Breast epithelium (tissue), 4 donors: ENCODE measurements at places on chromosomes 6 and 20.

DNA sequence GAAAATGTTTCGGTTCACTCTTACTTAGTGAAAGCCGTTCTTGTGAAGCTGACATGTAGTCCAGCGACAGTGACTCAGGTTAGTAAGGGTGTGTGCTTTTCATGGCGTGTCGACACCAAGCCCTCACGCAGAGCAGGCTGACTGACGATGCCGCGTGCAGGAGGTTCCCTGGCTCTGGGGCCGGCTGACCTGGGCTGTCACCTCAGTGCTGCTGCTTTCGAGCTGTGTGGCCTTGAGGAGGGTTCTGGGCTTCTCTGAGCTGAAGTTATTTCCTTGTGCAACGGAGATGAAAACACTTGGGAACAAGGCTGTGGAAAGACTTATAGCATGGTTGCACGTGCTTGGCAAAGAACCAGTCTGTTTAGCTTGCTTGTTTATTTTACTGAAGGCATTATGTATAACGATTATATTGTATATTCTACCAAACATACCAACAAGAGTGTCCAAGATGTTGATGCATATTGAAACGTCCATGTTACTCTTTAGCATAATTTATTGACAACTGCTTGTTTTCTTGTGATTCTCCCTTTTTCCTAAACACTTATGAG lies 59.2 kb downstream of the PHACTR3 start:
- DNase-seq = no peak

GRCh38 chr6:166389119-166389518 lies 6.4 kb upstream of the MPC1 start:
- no peak for DNase-seq

GRCh38 chr6:38183856-38184584 lies 364.5 kb downstream of the ZFAND3 start:
- no peak for DNase-seq

DNA sequence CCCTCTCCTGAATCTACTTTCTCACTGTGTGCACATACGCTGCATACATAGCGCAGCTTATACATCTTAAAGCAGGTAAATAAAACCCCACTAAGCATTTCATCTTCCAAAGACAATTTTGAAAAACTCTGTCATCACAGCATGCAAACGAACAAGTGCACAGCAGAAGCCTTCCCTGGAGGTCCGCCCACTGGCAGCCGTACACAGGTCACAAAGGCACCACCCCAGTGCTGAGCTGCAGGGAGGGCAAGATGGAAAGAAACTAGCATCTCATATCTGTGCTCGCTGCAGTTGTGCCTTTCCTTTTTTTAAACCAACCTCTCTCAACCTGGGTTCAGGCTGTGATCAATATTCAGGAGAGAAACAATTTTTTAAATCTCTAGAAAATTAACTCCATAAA lies 73.3 kb downstream of the HUS1B start:
- no peak for DNase-seq

DNA sequence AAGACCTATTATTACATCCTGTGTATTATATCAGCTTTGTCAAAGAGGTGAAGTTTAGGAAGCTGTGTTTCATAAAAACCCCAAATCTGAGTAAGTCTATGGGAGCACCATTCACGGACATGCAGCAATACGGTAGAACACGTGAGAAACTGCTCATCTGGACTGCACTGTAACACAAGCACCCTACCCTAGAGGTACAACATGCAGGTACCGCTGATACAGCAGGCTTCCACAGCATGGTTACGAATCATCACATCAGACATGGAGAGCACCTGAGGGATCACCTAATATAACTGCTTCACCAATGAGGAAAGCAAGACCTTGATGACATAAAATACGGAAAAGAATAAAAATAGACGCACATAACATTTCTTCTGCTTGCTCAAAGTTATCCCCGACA lies 96.7 kb downstream of the GMDS start:
- DNase-seq = no peak

DNA sequence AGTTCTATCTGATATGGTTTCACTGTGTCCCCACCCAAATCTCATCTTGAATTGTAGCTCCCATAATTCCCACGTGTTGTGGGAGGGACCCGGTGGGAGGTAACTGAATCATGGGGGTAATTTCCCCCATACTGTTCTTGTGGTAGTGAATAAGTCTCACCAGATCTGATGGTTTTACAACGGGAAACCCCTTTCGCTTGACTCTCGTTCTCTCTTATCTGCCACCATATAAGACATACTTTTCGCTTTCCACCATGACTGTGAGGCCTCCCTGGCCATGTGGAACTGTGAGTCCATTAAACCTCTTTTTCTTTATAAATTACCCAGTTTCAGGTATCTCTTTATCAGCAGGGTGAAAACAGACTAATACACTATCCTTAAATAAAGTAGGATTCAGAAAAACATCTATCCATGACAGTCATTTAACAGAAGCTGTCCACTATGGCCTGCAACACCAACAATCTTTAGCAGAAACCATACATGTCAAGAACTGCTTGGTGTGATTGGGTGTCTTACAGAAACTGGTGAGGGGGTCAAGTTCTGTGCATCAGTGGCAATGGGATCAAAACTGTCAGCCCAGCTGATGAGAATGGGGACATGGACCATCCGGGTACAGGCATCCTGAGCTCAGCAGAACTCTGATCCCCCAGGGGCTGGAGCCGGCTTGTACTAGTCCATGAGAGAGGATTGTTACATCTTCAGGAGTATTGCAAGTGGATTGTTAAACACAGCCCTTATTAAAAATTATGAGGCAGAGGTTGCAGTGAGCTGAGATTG lies 59.2 kb downstream of the SCML4 start:
- no peak for DNase-seq

GRCh38 chr6:134457941-134458340 lies 140.0 kb upstream of the SGK1 start:
- no peak for DNase-seq

DNA sequence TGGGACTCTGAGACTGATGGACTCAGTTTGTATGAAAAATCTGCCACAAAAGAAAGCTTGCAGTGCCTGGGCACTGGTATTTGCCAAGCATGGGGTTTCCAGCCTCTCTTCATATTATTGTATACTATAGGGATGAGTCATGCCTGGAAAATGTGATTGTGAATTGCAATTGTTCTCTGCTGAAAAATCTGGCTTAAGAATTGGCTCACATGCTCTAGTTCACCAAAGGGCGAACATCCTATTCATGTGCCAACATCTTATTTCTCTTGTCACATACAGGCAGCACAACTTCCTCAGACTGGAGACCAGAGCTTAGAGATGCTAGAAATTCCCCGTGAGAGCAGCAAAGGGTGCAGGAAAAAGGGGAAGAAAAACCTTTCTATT lies 103.6 kb upstream of the KCNK16 start:
- DNase-seq = peak; percentile 33

DNA sequence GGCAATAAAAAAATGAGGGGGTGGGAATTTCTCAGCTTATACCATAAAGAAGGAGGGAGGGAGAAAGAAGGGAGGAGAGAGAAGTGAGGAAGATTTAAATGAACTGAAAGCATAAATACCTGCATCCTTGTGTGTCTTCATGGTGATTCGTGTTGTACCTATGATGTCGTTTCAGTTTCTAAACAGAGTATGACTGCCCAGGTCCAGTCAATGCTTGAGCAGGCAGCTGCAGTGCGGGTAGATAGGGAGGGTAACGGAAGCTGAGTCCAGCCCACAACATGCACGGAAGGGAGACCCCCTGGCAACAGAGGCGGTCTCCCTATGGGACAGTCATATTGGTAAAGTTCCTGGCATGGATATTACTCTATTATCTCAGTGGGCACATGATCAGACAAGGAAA lies 184.5 kb downstream of the KIF16B start:
- DNase-seq = no peak

GRCh38 chr6:131549811-131550210 lies 23.2 kb upstream of the ARG1 start:
- DNase-seq = no peak

DNA sequence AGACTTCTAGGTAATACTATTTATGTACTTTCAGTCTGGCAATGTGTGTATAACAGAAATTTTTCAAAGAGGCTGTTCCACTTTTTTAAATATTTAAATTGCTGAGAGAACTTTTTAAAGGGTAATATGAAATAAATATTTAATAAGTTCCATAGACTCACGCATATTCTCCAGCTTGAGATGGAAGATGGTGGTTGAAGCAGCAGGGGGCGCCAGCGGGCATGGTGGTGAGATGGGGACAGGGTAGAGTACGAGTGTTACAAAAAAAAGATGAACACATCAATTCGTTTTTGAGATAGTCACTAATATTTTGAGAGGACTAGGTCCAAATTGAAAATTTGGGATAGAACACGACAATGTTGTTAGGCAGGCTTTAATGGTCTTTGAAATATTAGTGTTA lies 68.4 kb downstream of the RSPO3 start:
- DNase-seq = no peak

- DNase-seq = no peak
These were observed 2.5 kb downstream of the PRRT1 start for GRCh38 chr6:32149092-32149755.

- no peak for DNase-seq
These were observed 39.8 kb upstream of the MYL9 start for GRCh38 chr20:36501367-36502006.

- no peak for DNase-seq
These were observed 326.7 kb upstream of the JARID2 start for GRCh38 chr6:14919038-14919670.

DNA sequence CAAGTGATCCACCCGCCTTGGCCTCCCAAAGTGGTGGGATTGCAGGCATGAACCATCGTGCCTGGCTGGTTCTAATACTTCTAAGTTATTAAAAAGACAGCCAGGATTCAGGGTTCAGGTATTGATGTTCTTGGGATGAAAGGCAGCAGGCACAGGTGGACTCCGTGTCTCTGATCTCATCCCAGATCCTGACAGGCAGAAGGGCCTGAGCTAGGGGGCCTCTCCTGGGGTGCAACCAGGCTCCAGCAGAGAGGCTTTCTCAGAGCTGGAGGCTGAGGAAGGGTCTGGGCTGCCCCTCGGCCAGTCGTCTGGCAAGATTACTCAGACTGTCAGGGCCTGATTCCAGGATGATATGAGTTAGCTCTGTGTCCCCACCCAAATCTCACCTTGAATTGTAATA lies 106.3 kb downstream of the SCML4 start:
- no peak for DNase-seq

- no peak for DNase-seq
These were observed 118.7 kb downstream of the JARID2 start for GRCh38 chr6:15364401-15365037.

DNA sequence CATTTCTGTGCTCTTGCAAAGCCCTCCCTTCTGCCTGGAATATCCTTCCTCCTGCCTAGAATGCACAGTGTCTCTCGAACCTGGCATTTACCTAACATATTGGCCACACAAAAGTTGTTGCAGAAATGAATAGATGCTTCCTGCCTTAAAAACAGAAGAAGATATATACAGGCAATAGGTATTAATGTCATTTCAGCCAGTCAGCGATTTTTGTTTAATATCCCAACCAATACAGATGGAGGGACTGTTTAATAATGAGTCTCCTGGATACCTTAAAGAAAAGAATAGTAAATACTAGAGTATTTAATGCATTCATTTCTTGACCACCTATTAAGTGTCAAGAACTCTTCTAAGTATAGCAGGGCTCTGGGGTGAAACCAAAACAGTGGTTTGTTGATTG lies 70.3 kb downstream of the MBOAT1 start:
- no peak for DNase-seq

DNA sequence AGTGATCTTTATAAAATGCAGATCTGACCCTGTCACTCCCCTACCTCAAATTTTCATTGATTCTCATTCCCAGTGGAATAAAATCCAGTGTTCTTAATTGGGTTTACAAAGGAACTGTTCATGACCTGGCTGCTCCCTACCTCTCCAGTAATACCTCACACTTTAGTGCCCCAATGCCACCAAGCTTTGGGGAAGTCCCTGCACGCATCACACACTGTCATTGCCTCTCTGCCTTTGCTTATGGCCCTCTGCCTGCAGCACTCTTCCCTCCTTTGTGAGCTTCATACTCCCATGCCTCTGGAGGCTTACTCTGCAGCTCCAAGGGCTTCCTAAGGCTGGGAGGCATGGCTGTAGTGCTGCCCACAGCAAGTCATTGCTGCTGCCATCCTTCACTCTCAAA lies 57.4 kb downstream of the TMC2 start:
- no peak for DNase-seq

GRCh38 chr6:93474733-93475179 lies 55.4 kb upstream of the EPHA7 start:
- no peak for DNase-seq

DNA sequence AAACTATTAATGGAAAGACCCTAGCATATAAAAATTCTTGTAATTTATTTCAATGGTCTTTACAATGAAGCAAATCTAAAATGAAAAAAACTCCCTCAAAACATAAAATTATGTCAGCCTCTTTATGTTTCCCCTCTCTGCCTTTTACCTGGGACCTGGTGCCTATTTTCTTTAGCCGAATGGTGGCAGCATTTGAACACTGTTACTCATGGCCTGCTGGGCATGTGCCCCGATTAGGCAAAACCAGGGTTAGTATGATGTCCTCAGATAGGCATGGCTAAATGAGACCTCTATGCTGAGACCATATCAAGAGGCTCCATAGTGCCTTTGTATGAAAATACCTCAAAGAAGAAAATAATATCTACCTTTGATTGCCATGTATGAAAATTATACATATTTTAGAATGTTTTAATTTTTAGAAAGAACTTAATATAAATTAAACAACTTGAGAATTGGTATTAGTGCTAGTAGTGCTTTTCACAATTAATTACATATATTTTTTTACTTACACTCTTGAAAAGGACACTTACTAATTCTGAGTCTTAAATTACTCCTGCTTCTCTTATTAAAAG lies 22.5 kb upstream of the C6orf58 start:
- DNase-seq = no peak

- no peak for DNase-seq
These were observed 359.9 kb upstream of the EPHA7 start for GRCh38 chr6:93779086-93779841.

- DNase-seq = no peak
These were observed 441.0 kb downstream of the KIF16B start for GRCh38 chr20:16132036-16132798.

- peak; percentile 69 for DNase-seq
These were observed 868 bp downstream of the SAMD10 start for GRCh38 chr20:63978319-63979228.

DNA sequence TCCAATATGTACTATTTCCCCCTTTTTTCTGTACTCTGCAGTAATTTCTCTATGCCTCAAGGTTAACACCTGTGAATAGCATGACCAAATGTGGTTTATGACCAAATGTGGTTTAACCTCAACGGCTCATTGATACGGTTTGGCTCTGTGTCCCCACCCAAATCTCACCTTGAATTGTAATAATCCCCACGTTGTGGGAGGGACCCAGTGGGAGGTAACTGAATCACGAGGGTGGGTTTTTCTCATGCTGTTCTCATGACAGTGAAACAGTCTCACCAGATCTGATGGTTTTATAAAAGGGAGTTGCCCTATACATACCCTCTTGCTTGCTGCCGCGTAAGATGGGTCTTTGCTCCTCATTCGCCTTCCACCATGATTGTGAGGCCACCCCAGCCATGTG lies 18.7 kb downstream of the DEK start:
- no peak for DNase-seq

GRCh38 chr20:17902531-17903083 lies 66.0 kb downstream of the SNX5 start:
- DNase-seq = no peak
